ENCODE measurements at places on chromosomes 4 and X. TPM values are rescaled to one million over a fixed set of nuclear protein-coding genes. Genes with fewer than 3 reads are reported as not detected.

- H3K4me1 ChIP-seq, result no peaks in the 10 kb centered on the region
- no peak for DNase-seq
- no peaks in the 10 kb centered on the region for H3K36me3 ChIP-seq
These were observed 75.2 kb upstream of the PLAC8 start for GRCh38 chr4:83189631-83190136.

DNA sequence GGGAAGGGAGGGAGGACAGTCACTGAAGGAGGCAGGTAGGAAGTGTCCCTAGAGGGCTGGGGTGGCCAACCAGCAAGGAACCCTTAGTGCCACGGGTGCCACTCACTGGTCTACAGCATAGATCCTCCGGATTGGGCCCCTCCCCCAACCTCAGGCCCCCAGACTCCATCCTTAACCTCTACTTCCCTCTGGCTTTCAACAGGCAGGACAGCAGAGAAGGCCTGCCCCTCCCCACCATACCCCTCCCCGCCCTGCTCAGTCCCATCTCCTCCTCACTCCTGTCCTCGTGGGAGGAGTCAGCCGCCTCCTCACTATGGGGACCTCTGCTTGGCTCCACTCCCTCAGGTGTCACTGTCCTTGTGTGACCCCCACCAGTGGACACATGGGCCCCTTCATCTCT is 77.7 kb upstream of the PSAPL1 start:
- no peak overlapping the region for H3K4me3 ChIP-seq
- no peak overlapping the region for H3K27ac ChIP-seq
- no peak for DNase-seq
- no peaks in the 10 kb centered on the region for H3K4me1 ChIP-seq
- H3K27me3 ChIP-seq, result no peaks in the 10 kb centered on the region

- no peak overlapping the region for H3K27ac ChIP-seq
- no peak overlapping the region for H3K4me3 ChIP-seq
- H3K36me3 ChIP-seq, result no peaks in the 10 kb centered on the region
- no peak for DNase-seq
- H3K27me3 ChIP-seq, result no peaks in the 10 kb centered on the region
These were observed 89.8 kb upstream of the ACSL4 start for GRCh38 chrX:109822861-109823260.

Gene LRAT
- total RNA-seq, result not detected

- H3K4me3 ChIP-seq, result no peak overlapping the region
- H3K27me3 ChIP-seq, result no peaks in the 10 kb centered on the region
- H3K36me3 ChIP-seq, result no peaks in the 10 kb centered on the region
- no peak overlapping the region for H3K27ac ChIP-seq
- H3K4me1 ChIP-seq, result no peaks in the 10 kb centered on the region
- DNase-seq, result no peak
These were observed 12.0 kb downstream of the NHSL2 start for GRCh38 chrX:71922686-71923085.

Gene GYPA
- total RNA-seq, result not detected

- H3K4me1 ChIP-seq, result no peaks in the 10 kb centered on the region
- H3K36me3 ChIP-seq, result no peaks in the 10 kb centered on the region
- no peak overlapping the region for H3K4me3 ChIP-seq
- DNase-seq, result no peak
- no peaks in the 10 kb centered on the region for H3K27me3 ChIP-seq
- H3K27ac ChIP-seq, result no peak overlapping the region
These were observed 417.6 kb upstream of the ZFP42 start for GRCh38 chr4:187577941-187578480.

Gene TCEAL2
- total RNA-seq, result not detected

- no peak overlapping the region for H3K4me3 ChIP-seq
- no peaks in the 10 kb centered on the region for H3K4me1 ChIP-seq
- no peak for DNase-seq
- no peaks in the 10 kb centered on the region for H3K27me3 ChIP-seq
These were observed 116.6 kb upstream of the FAT1 start for GRCh38 chr4:186840222-186840701.

- DNase-seq, result no peak
- no peak overlapping the region for H3K4me3 ChIP-seq
- no peaks in the 10 kb centered on the region for H3K27me3 ChIP-seq
- H3K27ac ChIP-seq, result no peak overlapping the region
- H3K4me1 ChIP-seq, result no peaks in the 10 kb centered on the region
These were observed 25.0 kb upstream of the FRMPD4 start for GRCh38 chrX:12113321-12113720.

Gene CYTL1
- total RNA-seq, result 0.54 TPM

- H3K4me1 ChIP-seq, result peaks cover 41% of the 10 kb centered on the region
- no peaks in the 10 kb centered on the region for H3K27me3 ChIP-seq
- no peak for DNase-seq
- peak overlapping the region; percentile 77 for H3K27ac ChIP-seq
These were observed 1.2 kb upstream of the TAPT1 start for GRCh38 chr4:16227462-16227868.

Gene SYTL5
- not detected for total RNA-seq

DNA sequence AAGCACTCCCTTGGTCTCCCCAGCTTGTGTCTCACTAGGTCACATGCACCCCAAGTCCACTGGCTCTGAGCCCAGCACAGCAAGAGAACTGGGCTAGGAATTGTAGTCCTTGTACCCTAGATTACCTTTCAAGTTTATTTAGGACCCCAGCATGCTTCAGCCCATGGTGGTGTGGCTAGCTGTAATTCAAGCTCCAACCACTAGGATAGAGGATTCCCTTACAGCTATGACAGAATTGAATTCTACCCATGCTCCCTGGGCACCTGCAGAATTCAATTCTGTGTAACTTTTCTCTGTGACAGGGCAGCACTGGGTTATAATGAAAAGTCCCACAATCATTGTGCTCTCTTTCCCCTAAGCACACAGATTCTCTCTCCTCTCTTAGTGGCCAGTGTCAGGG is 253.8 kb upstream of the DMD start:
- H3K27ac ChIP-seq, result no peak overlapping the region
- no peak for DNase-seq
- no peaks in the 10 kb centered on the region for H3K27me3 ChIP-seq

GRCh38 chr4:169024762-169025161 is 14.7 kb upstream of the CBR4 start:
- H3K36me3 ChIP-seq, result no peaks in the 10 kb centered on the region
- H3K4me1 ChIP-seq, result no peaks in the 10 kb centered on the region
- no peak overlapping the region for H3K27ac ChIP-seq
- no peak overlapping the region for H3K4me3 ChIP-seq
- DNase-seq, result no peak

DNA sequence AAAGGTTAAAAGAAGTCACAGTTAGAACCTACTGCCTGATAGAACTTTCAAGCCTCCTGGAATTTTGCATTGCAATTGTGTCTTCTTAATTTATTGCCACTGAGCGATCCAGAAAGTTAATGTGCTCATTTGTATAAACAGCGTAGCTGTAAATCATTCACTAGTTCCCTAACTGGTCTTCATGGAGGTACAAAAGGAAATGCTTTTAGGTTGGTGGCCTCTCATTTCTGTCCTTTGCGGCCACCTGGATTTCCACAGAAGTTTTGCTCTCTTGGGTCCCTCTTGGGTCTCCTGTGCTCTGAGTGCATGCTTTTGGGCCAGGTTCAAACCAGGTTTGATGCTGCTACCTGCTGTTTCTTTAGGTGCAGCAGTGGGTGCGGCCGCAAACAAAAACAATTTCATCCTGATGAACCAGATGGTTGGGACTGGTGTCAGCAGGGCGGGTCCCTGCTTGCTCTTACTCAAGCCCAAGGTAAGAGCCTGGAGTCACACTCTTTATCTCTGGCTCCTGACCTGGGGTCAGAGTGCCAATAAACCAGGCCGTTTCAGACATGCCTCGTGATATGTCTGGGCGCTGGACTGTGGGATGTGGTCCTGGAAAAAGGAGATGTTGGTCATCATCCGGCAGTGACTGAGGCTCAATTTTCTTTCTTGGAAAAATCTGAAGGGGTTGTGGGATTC is 270.1 kb downstream of the PTTG2 start:
- H3K27ac ChIP-seq, result no peak overlapping the region
- H3K27me3 ChIP-seq, result no peaks in the 10 kb centered on the region
- DNase-seq, result no peak
- H3K4me3 ChIP-seq, result no peak overlapping the region
- no peaks in the 10 kb centered on the region for H3K4me1 ChIP-seq
- no peaks in the 10 kb centered on the region for H3K36me3 ChIP-seq

Gene LIMCH1
- 0.07 TPM for total RNA-seq

DNA sequence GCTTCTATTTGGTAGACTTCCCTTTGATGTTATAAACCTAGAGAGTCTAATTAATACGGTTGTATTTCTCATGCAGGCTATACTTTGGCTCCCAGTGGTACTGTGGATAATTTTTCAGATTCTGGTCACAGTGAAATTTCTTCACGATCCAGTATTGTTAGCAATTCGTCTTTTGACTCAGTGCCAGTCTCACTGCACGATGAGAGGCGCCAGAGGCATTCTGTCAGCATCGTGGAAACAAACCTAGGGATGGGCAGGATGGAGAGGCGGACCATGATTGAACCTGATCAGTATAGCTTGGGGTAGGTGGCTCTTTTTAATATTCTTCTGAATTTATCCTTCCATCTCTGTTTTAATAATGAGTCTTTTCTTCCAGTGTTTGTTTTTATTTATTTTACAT is 249.7 kb downstream of the RAPGEF2 start:
- no peak for DNase-seq
- no peaks in the 10 kb centered on the region for H3K27me3 ChIP-seq
- H3K4me3 ChIP-seq, result no peak overlapping the region
- H3K27ac ChIP-seq, result no peak overlapping the region

DNA sequence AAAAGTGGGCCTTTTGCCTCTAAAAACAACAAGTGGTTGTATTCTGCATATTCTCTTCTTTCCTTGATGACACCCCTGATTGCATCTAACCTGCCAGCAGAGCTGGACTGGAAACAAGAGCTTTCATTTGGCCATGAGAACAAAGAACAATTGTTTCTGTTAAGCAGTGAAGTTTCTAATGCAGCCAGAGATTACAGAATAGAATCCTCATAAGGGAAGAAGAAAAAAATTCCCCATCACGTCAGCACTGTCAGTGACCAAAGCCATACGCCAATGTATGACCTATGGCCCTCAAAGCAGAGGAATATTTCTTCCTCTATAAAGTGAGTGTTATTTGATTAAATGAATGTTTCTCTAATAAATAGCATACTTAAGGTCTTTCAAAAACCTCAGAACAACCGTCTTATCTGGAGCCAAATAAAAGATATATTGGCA is 529.1 kb upstream of the INTU start:
- no peaks in the 10 kb centered on the region for H3K4me1 ChIP-seq
- no peaks in the 10 kb centered on the region for H3K36me3 ChIP-seq
- H3K27ac ChIP-seq, result no peak overlapping the region
- DNase-seq, result no peak
- H3K27me3 ChIP-seq, result no peaks in the 10 kb centered on the region
- no peak overlapping the region for H3K4me3 ChIP-seq

- H3K36me3 ChIP-seq, result no peaks in the 10 kb centered on the region
- H3K27me3 ChIP-seq, result no peaks in the 10 kb centered on the region
- H3K27ac ChIP-seq, result no peak overlapping the region
- H3K4me3 ChIP-seq, result no peak overlapping the region
These were observed 76.3 kb upstream of the IL15 start for GRCh38 chr4:141560056-141560455.

GRCh38 chr4:55468724-55469123 is 73.0 kb downstream of the TMEM165 start:
- no peaks in the 10 kb centered on the region for H3K27me3 ChIP-seq
- H3K36me3 ChIP-seq, result peaks cover 36% of the 10 kb centered on the region
- no peaks in the 10 kb centered on the region for H3K4me1 ChIP-seq

Gene HSFX4
- total RNA-seq, result not detected

Gene ARHGEF6
- total RNA-seq, result 87.8 TPM

DNA sequence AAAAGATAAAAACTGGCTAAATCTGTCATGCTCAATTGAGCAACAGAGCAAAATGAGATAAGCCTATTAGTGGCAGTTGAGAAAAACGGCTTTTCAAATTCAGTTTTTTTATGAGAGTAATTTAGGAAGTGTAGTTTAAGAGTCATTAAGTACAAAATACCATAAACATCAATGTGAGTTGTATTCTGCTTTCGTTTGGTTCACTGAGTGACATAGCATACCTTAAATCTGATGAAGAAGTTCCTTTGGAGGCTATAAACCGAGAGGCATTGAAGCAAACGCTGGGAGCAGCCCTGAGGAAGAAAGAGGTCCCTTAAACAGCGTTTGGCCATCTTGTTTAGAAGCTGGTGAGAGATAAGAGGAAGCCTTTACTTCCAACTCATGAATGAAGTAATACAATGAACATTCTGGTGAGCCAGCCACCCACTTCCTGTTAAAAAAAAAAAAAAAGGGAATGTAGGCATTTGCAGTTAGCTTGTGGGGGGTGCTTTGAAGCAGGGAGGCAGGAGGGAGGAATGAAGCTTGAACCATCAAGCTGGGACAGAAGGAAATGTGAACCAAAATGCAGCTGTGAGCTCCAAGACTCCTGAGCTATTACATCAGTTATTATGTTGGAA is 132.3 kb downstream of the ZNF330 start:
- no peak overlapping the region for H3K27ac ChIP-seq
- no peaks in the 10 kb centered on the region for H3K4me1 ChIP-seq
- DNase-seq, result no peak
- H3K27me3 ChIP-seq, result no peaks in the 10 kb centered on the region
- H3K36me3 ChIP-seq, result no peaks in the 10 kb centered on the region

Gene FABP2
- not detected for total RNA-seq

DNA sequence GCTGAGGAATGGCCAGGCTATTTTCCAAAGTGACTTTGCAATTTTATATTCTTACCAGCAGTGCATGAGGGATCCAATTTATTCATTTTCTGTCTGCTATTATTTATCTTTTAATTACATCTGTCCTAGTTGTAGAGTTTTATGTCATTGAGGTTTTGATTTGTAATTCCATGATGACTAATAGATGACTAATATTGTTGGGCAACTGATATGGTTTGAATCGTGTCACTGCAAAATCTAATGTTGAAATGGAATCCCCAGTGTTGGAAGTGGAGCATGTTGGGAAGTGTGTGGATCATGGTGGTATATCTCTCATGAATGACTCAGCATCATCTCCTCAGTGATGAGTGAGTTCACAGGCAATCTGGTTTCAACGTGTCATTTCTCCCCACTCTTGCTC is 201.5 kb downstream of the TBX22 start:
- H3K27ac ChIP-seq, result no peak overlapping the region
- H3K27me3 ChIP-seq, result no peaks in the 10 kb centered on the region
- no peak for DNase-seq
- no peaks in the 10 kb centered on the region for H3K36me3 ChIP-seq
- H3K4me1 ChIP-seq, result no peaks in the 10 kb centered on the region

DNA sequence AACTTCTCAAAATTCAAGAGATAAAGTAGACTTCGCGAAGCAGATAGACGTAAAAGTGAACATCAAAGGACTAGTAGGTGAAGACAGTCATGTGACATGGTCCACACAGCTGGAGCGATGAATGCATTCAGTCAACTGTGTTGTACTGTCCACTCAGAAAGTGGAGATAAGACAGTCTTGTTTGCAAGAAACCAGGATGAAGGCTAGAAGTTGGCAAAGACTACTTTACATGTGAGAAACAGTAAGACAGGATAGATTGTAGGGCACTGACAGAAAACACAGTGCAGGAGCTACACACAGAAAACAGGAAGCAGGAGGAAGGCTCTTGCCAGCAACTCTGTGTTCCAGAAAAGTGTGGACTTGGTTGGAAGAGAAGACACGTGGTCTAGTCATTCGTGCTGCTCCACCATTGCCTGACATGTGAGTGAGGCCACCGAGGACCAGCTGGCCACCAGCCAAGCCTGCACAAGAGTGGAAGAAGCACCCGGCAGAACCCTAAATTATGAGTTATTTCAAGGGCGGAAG is 78.9 kb downstream of the FAT1 start:
- H3K27ac ChIP-seq, result no peak overlapping the region
- H3K36me3 ChIP-seq, result no peaks in the 10 kb centered on the region
- no peaks in the 10 kb centered on the region for H3K4me1 ChIP-seq

- no peak overlapping the region for H3K4me3 ChIP-seq
- no peak overlapping the region for H3K27ac ChIP-seq
- peaks cover 14% of the 10 kb centered on the region for H3K27me3 ChIP-seq
- H3K4me1 ChIP-seq, result no peaks in the 10 kb centered on the region
These were observed 1.0 kb upstream of the UGT8 start for GRCh38 chr4:114597410-114598115.

All from CD4-positive, CD25-positive, alpha-beta regulatory T cell (primary cell).